ENCODE measurements at places on chromosomes 2 and 18. TPM values are rescaled to one million over a fixed set of nuclear protein-coding genes. Genes with fewer than 3 reads are reported as not detected.

DNA sequence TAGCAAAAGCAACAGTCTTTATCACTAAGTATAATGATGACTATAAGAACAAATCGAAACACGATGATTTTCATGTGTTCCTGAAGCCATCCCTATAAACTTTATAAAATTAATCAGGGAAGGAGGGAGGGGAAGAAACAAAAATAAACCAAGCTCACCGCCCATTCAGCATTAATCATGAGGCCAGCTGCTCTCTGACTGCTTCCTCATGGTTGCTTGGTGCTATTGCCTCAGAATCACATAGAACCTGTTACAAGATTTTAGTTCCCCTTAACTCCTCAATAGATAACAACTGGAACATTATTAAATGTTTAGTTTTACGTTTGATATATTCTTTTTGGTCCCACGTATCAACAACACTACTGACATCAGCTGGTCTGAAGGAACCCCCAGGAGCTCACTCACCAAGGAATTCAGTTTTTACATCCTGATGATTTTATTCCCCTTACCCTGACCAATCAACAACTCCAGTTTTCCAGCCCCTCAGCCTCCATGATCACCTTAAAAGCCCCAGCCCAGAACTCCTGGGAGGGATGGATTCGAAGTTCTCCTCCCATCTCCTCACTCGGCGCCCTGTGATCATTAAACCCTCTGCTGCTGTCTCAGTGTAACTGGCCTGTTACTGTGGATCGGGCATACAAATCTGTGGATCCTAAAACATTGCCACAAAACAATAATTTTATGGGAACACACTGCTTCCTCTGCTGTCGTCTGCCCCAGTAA, 10.6 kb upstream of the HNRNPLL start:
- no peak overlapping the region for H3K27ac ChIP-seq
- H3K4me3 ChIP-seq, result no peak overlapping the region
- DNase-seq, result no peak
- H3K36me3 ChIP-seq, result no peaks in the 10 kb centered on the region
- H3K4me1 ChIP-seq, result no peaks in the 10 kb centered on the region

GRCh38 chr18:27049969-27050368, 135.1 kb downstream of the CHST9 start:
- H3K27me3 ChIP-seq, result no peaks in the 10 kb centered on the region
- no peak overlapping the region for H3K4me3 ChIP-seq
- no peak overlapping the region for H3K27ac ChIP-seq

DNA sequence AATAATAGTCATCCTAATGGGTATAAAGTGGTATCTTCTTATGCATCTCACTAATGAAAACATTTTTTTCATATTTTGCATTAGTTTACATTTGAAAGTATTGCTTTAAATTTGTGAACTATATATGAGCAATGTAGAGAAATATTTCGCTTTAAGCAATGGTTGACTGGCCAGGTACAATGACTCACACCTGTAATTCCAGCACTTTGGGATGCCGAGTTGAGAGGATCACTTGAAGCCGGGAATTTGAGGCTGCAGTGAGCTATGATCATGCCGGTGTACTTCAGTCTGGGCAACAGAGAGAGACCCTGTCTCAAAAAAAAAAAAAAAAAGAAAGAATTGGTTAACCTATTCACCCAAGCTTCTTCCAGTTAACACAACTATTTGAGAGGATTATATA, 15.1 kb downstream of the ZCCHC2 start:
- H3K27me3 ChIP-seq, result no peaks in the 10 kb centered on the region
- H3K36me3 ChIP-seq, result peaks cover 32% of the 10 kb centered on the region
- no peaks in the 10 kb centered on the region for H3K4me1 ChIP-seq
- H3K27ac ChIP-seq, result no peak overlapping the region

DNA sequence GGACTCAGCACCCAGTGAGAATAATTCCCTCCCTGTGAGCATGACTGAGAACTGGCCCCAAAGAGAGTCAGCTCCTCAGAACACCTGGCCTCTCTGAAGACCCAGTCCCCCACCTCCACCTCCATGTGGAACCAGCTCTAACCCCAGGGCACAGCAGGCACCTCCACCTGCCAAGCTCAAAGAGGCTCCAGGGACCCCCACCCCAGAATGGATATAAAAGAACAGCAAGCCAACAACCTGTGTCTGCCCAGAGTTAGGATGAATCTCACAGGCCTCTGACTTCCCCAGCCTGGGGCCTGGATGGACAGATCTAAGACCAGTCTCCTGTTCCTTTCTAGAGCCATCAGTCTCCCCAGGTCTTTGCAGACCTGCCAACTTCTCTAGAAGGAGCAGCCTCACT, 498.5 kb downstream of the EIPR1 start:
- DNase-seq, result no peak
- no peak overlapping the region for H3K4me3 ChIP-seq
- H3K36me3 ChIP-seq, result no peaks in the 10 kb centered on the region

GRCh38 chr2:191155608-191156071, 4.8 kb upstream of the STAT4 start:
- no peak overlapping the region for H3K4me3 ChIP-seq
- no peaks in the 10 kb centered on the region for H3K36me3 ChIP-seq
- no peak overlapping the region for H3K27ac ChIP-seq
- no peaks in the 10 kb centered on the region for H3K27me3 ChIP-seq

DNA sequence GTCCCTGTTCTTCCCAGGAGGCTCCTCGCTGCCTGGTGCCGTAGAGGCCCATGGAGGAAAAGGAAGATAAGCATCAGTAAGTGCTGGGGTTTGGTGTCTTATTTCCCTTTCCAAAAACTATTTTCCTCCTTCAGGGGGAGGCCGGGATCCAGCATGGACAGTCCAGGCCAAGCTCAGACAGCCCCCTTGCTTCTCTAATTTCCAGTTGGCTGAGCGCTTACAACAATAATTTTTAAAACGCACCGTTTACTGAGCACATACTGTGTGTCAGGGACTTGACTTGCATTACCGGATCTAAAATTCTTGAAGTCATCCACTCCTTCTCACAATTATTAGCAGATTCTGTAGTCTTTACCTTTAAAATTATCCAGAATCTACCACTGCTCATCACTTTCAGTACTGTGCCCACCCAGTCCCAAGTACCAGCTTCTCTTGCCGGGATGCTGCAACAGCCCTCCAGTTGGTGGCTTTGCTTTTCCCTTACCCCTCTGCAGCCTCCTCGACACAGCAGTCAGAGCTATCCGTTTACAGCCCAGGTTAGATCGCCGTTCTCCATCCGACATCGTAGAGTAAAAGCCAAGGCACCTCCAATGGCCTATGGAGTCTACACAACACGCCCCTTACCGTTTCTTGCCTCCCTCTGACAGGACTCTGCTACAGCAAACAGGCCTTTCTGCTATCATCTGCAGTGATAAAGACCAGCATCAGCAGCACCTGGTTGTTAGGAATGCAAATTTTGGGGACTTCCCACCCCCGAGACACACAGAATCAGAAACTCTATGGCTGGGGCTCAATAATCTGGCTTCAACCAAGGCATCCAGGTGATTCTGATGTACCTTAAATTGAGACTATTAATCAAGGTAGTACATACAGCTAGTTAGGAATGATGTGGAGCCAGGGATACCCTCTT, 75.2 kb upstream of the TSPYL6 start:
- H3K4me1 ChIP-seq, result peaks cover 22% of the 10 kb centered on the region
- peak overlapping the region; percentile 92 for H3K27ac ChIP-seq
- H3K4me3 ChIP-seq, result peak overlapping the region; percentile 57
- no peaks in the 10 kb centered on the region for H3K27me3 ChIP-seq

Gene ORC2
- polyA plus RNA-seq, result 8.9 TPM
